ENCODE measurements at places on chromosomes 3 and 15. TPM values are rescaled to one million over a fixed set of nuclear protein-coding genes. Genes with fewer than 3 reads are reported as not detected.

DNA sequence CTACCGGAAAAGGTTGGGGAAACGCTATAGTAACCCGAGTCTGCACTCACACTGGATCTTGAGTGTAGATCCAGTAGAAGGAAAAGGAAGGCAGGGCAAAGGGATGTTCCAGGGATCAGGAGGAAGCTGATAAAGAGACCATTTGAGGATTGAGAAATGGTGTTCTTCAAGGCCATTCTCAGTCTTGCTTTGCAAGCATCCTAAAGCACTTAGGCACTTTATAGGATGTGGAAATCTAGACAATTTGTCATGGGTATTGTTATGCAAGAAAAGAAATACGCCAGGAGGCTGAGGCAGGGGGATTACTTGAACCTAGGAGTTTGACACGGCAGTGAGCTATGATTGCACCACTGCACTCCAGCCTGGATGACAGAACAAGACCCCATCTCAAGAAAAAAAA is 13.2 kb upstream of the SCAMP5 start:
- H3K27me3 ChIP-seq, result no peaks in the 10 kb centered on the region
- peaks cover 8% of the 10 kb centered on the region for H3K4me1 ChIP-seq
- H3K4me3 ChIP-seq, result no peak overlapping the region
- H3K27ac ChIP-seq, result no peak overlapping the region
- DNase-seq, result no peak
- no peaks in the 10 kb centered on the region for H3K36me3 ChIP-seq

DNA sequence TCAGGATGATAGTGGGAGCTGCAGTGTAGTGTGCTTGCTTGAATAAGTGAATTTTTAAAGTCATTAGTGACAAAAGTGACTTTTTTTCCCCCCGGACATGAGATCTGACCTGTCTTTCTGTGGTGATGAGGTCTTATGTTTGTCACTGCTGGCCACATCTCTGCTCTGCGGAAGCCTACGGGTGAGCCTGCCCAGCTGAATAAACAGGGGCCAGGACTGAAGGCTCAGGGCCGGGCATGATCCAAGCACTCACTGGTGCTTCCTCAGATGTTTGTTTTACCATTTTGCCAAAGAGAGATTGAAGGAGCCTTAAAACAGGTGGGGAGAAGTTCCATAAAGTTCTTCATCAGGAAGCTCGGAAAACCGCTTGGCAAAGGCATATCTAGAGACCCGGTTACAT is 35.0 kb downstream of the RPL39L start:
- no peaks in the 10 kb centered on the region for H3K27me3 ChIP-seq
- no peaks in the 10 kb centered on the region for H3K36me3 ChIP-seq
- H3K4me1 ChIP-seq, result 0 out of 2 replicates have a peak, but pooled peaks cover 5% of the 10 kb centered on the region
- no peak overlapping the region for H3K4me3 ChIP-seq
- DNase-seq, result no peak

GRCh38 chr15:77598644-77599043 is 34.1 kb downstream of the LINGO1 start:
- DNase-seq, result no peak
- H3K36me3 ChIP-seq, result no peaks in the 10 kb centered on the region
- no peaks in the 10 kb centered on the region for H3K4me1 ChIP-seq
- H3K27ac ChIP-seq, result no peak overlapping the region
- no peak overlapping the region for H3K4me3 ChIP-seq

Gene ZBED2
- total RNA-seq, result 0.32 TPM

Gene NCKIPSD
- total RNA-seq, result 18.9 TPM

DNA sequence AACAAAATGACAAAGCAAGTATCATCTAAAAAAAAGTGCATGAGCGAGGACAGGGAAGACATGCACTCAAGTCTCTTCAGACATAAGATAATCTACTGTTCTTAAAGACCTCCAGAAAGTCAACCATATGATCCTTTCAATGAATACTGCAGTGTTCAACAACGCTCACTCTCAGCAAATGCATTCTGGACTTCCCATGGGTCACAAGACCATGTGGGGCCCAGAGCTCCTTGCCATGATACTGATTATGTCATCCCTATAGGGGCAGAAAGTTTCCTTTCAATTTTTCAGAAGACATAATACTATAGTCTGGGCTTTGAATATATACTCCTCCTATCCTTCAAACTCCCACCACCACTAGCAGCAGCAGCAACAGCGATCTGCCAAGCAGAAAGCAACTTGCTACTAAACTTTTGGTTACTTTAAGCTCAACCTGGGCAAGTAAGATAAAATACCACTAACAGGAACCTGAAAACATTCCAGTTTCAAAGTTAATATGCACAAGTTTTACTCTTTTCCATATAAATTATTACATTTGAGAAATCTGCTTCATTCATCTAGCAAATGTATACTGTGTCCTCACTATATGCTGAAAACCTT is 143.5 kb downstream of the ADAM10 start:
- H3K4me1 ChIP-seq, result no peaks in the 10 kb centered on the region
- peaks cover 24% of the 10 kb centered on the region for H3K36me3 ChIP-seq
- H3K27ac ChIP-seq, result no peak overlapping the region
- H3K27me3 ChIP-seq, result no peaks in the 10 kb centered on the region
- no peak overlapping the region for H3K4me3 ChIP-seq

DNA sequence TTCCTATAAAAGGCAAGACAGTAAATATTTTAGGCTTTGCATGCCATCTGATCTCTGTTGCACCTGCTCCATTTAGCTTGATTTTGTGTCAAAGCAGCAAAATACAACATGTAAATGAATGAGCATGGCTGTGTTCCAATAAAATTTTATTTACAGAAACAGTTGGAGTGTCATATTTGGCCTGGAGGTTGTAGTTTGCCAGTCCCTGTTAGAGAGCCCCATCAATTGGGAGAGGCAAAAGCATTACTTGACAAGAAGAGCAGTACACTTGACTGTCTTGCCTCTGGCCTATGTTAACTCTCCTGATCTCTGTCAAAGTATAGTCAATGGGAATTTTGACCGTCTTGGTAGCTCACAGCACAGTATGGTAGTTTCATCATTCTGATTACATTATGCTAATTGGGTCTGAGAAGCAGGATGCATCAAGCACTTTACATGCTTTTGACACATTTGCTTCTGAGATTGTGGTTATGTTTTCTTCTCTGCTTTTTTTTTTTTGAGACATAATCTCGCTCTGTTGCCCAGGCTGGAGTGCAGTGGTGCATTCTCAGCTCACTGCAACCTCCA is 35.4 kb downstream of the SLC28A2 start:
- no peaks in the 10 kb centered on the region for H3K36me3 ChIP-seq
- peaks cover 2% of the 10 kb centered on the region for H3K27me3 ChIP-seq
- no peak for DNase-seq
- H3K4me1 ChIP-seq, result no peaks in the 10 kb centered on the region

Gene HAPLN3
- total RNA-seq, result 3.1 TPM

All from GM12878 (cell line).